Cardiac septum (tissue), 1 donor: ENCODE measurements at places on chromosomes 2 and 18.

DNA sequence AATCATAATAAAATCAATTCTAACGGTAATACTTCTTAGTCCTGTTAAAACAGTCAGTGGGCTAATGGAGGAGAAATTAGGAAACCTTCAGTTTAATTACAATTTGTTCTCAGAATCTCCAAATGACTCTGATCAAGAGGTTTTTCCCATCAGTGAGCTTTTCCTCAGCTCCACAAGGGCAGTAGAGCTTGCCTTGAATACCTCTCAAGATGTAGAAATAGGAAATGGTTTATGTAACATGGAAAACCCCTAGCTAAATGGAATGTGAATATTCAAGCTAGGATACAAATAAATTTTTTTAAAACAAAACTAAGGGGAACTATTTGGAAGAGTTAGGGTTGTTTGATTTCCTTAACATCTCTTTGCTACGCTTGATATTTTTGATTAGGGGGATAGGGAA is 87.5 kb downstream of the PLEKHM3 start:
- no peak for DNase-seq

DNA sequence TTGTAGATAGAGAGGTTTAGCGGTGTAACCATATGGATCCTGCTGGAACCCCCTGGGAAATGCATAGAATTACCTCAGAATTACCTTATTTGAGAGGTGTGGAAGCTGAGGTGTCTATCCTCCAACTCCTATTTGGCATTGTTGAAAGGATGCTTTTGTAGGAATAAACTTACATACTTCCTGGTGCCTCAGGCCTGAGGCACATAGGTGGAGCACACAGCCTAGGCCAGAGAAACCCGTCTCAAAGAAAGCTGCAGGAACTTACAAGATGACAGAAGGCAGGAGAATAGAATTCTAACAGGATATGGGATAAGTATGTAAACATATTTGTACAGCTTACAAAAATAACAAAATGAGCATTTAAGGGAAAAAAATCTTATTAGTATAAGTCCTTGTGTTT is 1507.2 kb upstream of the ZEB2 start:
- no peak for DNase-seq

DNA sequence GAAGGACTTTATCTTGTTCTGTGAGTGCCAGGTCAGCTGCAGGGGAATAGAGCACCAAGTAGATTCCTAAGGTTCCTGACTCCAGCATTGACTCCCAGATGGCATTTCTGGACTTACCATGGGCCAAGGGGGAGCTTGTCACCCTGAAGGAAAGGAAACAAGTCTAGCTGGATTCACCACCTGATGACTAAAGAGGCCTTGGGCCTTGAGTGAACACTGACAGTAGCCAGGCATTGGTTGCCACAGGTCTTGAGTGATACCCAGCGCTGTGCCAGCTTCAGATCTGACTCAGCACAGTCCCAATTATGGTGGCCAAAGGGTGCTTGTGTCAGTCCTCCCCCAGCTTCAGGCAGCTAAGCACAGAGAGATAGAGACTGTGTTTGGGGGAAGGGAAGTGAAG is 40.1 kb upstream of the CAPN13 start:
- DNase-seq = no peak

DNA sequence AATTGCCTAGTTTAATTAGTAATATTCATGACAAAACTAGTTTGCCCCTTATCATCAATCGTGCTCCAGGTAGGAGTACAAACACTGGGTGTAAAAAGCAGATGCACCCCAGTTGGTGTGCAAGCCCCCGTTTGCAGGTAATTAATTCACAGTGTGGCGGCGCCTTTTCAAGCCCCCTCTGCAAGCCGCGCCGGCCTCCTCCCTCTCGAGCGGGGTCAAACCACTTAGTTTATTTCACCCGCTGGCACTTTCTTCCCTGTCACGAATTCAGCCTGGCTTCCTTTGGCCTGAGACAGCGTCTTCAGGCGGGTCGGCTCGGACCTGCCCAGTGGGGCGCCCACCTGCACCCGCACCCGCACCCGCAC is 64.7 kb upstream of the MAPRE2 start:
- DNase-seq = no peak

GRCh38 chr2:201344663-201345366 is 12.3 kb downstream of the FLACC1 start:
- DNase-seq = no peak

GRCh38 chr18:37710726-37711125 is 145.1 kb upstream of the CELF4 start:
- no peak for DNase-seq

DNA sequence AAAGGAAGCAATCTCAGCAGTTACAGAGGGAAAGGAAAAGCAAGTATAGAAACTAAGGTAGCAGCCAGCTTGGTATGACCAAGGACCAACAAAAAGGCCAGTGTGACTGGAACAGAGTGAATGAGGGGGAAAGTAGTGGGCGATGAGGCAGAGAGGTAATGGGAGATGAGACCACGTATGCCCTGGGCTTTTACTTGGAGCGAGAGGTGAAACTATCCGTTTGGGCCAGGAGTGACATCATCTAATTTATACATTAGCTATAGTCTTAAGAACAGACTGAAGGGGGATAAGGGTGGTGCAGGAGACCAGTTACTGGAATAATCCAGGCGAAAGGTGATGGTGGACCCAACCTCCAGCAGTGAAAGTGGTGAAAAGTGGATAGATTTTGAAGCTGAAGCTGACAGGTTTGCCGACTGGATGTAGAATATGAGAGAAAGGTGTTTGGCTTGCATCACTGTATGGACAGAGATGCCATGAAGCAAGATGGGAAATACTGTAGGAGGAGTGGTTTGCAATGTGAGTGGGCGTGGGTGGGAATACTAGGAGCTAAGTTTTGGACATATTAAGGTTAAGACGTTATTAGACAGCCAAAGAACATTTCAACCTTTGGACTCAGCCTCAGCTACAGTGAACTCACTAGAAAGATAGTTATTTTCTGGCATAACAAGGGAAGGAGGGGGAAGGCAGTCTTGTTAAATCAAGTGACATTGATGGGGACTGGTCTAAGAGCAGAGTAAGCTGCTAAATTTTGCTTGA is 106.0 kb downstream of the PLEKHM3 start:
- no peak for DNase-seq

- no peak for DNase-seq
Observed at GRCh38 chr18:58438161-58438957, 190.5 kb downstream of the ALPK2 start.

DNA sequence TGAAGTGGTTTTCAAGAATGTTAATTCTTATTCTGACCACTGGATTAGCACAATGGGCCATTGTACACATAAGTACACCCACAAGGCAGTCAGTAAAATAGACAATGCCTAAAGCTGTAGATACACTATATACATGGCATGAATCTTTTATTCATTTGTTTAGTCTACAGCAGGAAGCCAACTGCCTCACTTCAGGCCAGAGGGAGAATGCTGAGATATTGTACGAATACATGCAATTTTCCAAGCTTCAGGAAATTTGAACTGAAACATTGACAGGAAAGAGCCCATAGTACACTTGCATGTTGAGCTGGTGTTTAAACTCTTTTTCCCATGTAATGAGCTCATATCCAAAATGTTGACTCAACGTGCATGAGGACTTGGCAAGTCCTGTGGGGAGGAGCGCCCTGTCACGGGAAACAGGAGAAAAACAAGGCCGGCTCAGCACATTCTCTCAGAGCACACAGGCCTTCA is 111.6 kb upstream of the CYP1B1 start:
- no peak for DNase-seq

- DNase-seq = peak; percentile 22
Observed at GRCh38 chr2:96110621-96111256, 5.6 kb downstream of the ADRA2B start.

- DNase-seq = no peak
Observed at GRCh38 chr2:190413421-190413820, 5.3 kb downstream of the MFSD6 start.

DNA sequence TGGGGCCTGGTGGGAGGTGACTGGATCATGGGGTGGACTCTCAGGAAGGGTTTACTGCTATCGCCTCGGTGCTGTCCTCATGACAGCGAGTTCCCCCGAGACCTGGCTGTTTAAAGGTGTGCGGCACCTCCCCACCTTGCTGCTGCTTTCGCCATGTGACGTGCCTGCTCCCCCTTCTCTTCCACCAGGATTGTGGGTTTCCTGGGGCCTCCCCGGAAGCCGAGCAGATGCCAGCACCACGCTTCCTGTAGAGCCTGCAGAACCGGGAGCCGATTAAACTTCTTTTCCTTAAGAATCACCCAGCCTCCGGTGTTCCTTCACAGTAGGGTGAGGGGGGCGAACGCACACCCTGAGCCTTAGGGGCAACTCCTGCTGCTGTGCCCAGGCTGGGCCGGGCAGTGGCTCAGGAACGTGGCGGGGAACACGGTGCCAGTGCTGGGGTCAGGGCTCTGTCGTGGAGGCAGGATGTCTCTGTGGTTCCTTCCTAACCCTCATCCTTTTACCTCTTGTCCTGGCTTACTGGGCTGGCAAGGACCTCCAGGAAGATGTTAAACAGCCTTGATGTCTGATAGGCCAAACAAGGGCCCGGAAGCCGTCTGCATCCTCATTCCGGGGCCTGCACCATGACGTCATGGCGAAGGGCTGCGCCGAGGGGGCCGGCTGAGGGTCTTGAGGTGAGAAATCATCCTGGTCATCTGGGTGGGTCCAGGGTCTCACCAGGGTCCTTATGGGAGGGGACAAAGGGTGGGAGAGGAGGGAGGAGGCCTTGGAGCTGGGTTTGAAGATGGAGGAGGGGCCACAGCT is 12.7 kb downstream of the NEU4 start:
- DNase-seq = peak; percentile 36

GRCh38 chr2:175003875-175004729 is 1.1 kb downstream of the CHN1 start:
- no peak for DNase-seq

GRCh38 chr2:10534514-10535250 is 86.6 kb upstream of the ODC1 start:
- DNase-seq = no peak

DNA sequence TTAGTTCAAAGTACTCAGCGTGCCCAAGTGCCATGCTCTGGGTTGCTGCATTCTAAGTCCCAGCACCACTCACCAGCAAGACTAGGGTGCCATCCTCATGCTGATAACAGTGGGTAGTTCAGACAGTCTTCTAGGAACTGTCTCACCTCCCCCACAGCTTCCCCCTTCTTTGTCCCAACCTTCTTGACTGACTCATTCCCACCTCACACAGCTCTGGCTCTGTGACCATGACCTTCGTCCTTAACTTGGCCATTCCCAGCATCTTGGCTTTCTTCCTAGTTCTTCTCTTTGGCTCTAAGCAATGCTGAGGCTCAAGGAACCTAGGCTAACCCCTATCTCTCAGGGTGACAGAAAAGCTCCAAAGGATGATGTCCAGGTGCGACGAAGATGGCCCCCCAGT is 20.0 kb upstream of the CXCR4 start:
- no peak for DNase-seq

GRCh38 chr2:45264227-45265225 is 255.3 kb upstream of the SIX2 start:
- DNase-seq = no peak

DNA sequence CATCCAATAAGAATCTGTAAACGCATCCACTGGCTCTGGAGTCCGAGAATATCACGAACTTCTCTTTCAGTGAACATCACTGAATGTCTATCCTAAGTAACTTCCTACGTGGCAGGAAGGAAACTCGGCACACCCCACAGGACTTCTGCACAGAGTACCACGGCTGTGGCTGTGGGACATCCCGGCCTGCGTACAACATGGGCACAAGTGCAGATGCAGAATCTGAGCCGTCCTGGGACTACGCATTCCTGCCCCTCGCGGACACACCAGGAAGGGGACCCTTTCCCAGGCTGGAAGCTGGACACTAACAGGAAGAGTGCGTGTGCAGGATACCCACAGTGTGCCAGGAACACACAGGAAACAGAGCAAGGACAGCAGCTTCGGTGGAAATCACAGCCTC is 60.6 kb downstream of the ZNF516 start:
- DNase-seq = no peak

DNA sequence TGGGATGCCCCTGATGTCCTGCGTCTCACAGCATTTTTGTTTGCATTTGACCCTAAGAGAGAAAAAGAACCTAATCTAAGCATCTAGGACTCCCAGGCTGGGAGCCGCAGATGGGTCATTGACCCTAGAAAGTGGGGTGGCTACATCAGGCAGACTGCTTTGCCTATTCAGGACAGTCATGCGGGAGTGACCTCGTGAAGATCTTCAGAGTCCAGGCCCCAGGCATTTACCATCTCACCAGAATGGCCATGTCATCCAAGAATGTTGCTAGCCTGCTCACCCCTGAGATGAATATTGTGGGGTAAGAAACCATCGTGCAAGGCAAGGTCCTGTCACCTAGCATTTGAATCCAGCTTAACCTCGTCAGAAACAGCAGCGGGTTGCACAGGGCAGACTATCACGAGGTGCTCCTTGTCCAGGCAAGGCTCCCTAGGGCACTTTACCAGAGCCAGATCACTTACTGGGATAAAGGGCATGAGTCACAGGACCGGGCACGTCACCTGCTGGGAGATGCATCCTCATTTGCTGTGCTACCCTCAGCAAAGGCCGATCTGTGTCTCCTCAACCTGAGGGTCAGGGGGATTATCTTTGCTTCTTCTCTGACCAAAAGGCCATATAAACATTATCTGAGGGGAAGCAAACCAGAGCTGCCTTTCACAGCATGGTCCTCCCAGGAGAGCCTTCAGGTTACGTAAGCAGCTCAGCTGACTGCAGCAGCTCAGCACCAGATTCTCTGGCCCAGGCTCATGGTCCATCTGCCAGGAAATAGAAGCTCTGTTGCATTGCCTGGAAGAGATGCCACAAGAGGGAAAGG is 162.3 kb downstream of the ACKR3 start:
- DNase-seq = no peak
